ENCODE measurements at places on chromosomes 12 and 14.
A peak's percentile ranks its signal among the peaks of the same experiment; 100 is the strongest.

GRCh38 chr14:84750284-84750683 lies 779.7 kb upstream of the FLRT2 start:
- no peak for DNase-seq

GRCh38 chr12:124174451-124175348 lies 120.2 kb upstream of the RFLNA start:
- no peak for DNase-seq

DNA sequence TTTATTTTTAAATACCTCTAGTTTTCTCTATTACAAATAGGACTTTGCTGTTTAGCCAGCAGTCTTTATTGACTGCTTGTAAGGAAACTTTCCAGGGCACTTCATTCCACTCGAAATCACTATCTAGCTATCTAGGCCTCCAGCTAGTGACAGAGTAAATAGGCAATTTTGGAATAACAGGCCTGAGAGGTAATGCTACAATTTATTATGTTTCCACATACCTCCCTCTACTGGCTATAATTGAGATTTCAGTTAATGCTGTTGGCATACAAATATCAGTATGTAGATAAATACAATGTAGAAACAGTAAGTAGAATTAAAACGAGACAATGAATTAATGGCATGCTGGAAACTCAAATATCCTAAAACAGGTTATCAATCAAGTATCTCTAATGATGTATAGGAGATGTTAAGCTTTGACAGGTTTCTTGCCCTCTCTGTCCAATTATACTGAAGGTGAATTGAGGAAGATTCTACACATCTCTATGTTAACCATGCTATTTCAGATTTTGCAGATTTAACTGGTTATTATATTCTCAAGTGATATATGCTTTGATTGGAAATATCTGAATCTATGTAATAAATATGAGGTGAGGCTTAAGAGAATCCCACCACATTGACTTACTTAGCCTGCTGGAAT lies 7.2 kb downstream of the DTD2 start:
- DNase-seq, result no peak

DNA sequence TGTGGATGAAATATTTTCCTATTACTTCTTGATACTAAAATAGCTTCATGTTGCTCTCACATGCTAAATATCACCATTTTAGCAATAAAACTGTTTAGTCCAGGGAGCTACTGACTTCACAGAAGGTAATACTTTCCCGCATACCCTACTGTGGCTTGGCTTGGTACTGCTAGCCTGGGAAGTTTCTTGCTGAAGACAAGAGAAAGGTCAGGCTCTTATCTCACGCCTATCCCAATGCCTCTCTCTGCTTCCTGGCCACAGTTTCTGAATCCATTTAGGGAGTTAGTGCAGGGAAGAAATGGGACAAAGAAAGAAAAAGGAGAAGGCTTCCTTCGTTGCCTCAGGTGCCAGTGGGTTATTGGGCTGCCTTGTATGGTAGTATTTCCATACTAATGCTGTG lies 228.3 kb downstream of the MDGA2 start:
- DNase-seq, result no peak

GRCh38 chr12:80593766-80594165 lies 113.7 kb upstream of the MYF6 start:
- no peak for DNase-seq

GRCh38 chr14:58104808-58105207 lies 47.2 kb downstream of the ARMH4 start:
- DNase-seq, result no peak

DNA sequence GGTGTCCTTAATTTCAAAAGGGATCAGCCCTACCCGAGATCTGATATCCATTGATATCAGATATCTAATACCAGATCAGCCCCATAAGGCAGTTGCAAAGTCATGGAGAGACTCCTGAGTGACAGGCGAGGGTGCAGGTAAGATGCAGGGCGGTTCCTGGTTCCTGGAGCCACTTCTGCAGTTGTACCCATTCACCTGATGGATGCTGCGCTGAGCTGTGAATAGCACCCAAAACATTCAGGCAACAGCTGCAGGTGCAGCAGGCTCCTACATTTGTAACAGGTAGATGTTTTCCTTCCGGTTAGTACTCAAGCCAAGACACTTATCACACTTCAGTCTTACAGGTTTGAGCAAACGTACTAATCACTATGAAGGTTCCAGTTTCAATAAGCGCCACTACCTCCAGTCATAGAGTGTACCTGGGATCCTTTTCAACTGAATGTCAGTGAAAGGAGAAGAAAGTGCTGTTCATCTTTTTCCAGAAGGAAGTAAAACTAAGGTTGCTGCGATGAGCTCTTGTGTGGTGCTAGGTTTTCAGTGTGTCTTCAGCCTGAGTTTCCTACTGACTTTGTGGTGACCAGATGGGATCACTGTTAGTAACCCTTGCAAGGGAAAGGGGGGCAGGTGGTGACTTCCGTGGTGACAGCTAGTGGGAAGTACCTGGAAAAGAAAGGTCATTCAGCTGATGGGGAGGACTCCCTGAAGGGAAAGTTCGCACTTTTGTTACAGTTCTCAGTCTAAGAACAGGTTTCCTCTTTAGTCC lies 1.9 kb downstream of the ATP6V0A2 start:
- no peak for DNase-seq

- DNase-seq, result no peak
Measured at GRCh38 chr12:66235626-66236281, 46.7 kb downstream of the IRAK3 start.

DNA sequence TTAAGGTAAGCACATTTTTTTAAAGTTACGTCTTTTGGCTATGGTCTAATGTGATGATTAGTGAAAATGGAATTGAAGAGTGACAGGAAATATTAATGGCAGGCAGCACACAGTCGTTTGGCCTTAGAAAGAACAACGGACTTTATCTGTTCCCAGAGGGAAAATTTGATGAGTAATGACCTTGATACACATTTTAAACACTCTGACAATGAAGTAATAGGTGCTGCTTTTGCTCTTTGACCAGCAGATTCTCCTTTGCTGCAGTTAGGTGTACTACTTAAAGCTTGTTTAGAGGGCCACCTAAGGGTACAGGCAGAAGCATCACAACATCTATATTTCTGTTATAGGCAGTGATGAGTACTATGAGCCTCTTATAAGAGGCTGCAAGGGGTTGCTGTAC lies 27.1 kb upstream of the RNU6-8 start:
- DNase-seq, result no peak

GRCh38 chr14:59069163-59069854 lies 119.2 kb upstream of the DAAM1 start:
- no peak for DNase-seq

DNA sequence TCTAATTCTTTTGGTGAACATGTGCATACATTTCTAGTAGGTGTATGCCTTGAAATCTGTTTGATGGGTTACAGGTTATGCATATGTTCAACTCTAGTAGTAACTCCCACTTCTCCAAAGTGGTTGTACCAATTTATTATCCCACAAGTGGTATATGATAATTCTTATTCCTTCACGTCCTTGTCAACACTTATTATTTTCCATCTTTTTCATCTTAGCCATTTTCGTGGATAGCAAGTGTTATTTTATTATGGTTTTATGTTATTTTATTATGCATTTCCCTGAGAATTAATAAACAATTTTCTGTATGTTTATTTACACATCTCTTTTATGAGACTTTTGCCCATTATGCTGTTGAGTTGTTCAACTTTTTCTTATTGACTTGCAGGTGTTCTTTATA lies 11.2 kb upstream of the AMIGO2 start:
- no peak for DNase-seq

DNA sequence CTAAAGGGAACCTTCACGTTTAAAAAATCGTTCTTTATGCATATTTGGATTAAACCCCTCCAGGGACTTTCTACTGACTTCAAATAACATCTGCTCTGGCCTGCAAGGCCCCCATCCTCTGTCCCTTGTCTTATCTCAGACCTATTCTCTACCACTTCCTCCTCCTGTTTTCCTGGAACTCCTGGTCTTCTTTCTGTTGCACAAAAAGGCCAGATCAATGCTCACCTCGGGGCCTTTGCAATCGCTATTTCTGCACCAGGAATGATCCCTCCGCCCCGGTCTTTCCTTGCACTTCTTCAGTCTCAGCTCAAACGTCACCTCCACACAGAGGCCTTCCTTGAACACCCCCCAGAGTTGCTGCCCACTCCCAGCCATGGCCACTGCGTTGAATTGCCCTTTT lies 57.6 kb upstream of the BEGAIN start:
- DNase-seq, result no peak

GRCh38 chr12:54497883-54498282 lies 331 bp downstream of the NCKAP1L start:
- DNase-seq, result no peak

DNA sequence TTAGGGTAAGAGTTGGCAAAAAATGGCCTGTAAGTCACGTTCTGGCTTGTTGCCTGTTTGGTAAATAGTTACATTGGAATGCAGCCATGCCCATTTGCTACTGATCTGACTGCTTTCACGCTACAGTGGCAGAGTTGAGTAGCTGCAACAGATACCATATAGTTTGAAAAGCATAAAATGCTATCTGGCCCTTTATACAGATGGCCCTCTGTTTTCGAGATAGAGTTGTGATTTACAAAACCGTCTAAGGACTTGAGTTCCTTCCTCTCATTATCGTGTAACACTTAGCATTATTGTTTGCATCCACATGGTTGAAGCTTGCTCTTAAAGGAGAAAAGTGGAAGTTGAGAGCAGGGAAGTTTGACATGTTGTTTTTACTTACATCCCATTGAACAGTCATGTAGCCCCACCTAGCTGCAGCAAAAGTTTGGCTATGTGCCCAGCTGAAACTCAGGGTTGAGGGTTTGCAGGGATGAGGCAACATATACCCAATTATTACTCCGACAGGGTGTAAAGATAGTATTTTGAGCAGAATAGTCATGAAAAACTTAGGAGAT lies 11.3 kb upstream of the SCFD1 start:
- DNase-seq, result peak; percentile 50

DNA sequence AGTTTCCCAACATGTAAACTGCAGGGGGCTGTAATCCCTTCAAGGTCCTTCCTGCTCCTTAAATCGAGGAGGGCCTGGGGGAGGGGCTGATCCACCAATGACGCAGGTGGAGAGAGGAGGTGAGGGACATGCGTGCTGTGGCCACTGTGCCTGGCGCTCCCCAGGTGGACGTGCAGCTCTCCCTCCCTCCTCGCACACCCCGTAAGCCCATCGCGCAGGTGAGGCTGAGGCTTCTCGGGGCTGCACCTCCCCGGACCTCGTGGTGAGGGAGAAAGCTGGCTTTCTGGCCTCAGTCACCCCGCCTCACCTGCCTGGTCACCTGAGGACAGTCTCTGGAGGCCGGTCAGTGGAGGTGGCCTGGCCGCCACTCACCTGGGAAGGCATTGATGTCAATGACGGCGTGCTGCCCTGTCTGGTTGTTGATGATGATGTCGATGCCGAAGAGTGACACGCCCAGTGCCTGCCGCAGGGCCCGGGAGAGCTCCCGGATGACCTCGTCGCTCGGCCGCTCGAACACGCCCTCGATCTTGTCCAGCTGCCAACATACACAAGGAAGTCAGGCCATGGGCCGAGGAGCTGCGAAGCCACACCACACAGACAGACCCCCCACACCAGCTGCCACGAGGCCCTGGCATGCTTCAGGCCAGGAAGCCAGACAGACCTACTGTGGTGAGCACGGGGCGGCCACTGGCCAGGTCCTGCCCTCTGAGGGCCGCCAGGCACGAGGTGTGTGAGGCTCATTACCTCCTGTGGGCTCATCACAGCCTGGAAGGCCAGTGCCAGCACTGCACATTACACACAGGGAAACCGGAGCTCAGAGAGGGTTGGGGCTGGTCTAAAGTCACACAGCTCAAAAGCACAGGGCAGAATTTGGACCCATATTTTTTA lies 23.3 kb downstream of the CHGA start:
- DNase-seq, result no peak

DNA sequence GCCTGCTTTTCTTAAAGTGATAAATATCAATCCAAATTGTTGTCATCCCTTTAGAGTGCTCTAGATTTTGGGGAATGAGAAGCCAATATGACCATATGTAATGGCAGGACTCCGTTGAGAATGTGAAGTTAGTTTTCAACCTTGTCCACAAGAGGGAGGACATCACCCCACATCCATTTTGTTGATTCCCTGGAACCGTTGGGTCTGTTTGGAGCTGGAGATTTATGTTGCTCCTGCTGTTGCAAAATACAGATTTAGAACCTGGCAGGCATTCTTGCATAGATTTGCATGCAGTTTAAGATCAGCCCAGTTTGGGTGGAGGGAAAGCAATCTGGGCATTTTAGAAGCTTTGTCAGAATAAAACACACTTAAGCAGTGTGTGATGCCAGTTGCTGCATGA lies 620.1 kb downstream of the NRXN3 start:
- DNase-seq, result no peak

GRCh38 chr12:21769307-21769706 lies 5.2 kb downstream of the KCNJ8 start:
- no peak for DNase-seq

- DNase-seq, result no peak
Measured at GRCh38 chr14:75443203-75443969, 15.6 kb downstream of the JDP2 start.

GRCh38 chr12:104622928-104623327 lies 166.2 kb downstream of the CHST11 start:
- DNase-seq, result no peak

- no peak for DNase-seq
Measured at GRCh38 chr14:68945585-68946488, 33.3 kb downstream of the ACTN1 start.

GRCh38 chr12:14171106-14171505 lies 189.7 kb upstream of the GRIN2B start:
- no peak for DNase-seq

DNA sequence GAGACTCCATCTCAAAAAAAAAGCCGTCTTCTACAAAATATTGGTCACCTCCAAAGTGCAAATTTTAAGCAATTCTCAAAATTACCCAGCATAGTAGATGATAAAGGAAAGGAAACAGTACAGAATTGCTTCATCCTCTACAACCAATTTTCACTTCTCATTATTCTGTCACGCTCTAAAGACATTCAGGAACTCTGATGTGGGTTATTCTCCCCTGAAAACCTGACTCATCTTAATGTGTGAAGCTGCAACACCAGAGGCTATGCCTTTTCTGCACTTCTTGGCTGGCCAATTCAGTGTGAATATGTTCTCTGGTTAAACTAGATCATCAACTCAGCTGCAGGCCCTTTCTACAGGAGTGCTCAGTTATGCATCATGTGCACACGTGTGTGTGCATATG lies 11.0 kb downstream of the PTGER2 start:
- no peak for DNase-seq

- peak; percentile 83 for DNase-seq
Measured at GRCh38 chr12:51752234-51752889, 96.2 kb downstream of the FIGNL2 start.

DNA sequence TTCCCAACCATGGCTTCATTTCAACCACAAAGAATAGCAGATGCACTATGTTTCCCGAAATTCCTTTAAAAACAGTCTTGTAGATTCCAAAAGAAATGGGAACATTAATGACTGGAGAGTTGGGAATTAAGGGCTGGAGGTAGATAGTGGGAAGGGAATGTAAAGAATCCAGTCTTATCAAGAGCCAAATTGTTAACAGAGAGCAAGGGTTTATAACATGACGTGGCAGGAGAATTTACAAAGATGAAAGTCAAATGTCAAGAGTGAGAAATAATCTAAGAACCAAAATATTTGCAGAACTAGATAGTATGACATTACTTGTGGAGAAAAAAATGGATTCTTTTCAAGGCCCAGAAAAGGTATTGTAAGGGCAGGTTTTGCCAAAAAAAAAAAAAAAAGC lies 200.9 kb downstream of the GRIN2B start:
- no peak for DNase-seq

- no peak for DNase-seq
Measured at GRCh38 chr12:3727877-3728632, 24.9 kb downstream of the CRACR2A start.

- DNase-seq, result no peak
Measured at GRCh38 chr14:71206123-71206522, 298.9 kb downstream of the PCNX1 start.

GRCh38 chr14:85359505-85359904 lies 170.4 kb upstream of the FLRT2 start:
- DNase-seq, result no peak

- no peak for DNase-seq
Measured at GRCh38 chr12:44960423-44960822, 84.3 kb upstream of the NELL2 start.
